Mammary epithelial cell (primary cell): ENCODE measurements at places on chromosomes 3 and 15. TPM values are rescaled to one million over a fixed set of nuclear protein-coding genes. Genes with fewer than 3 reads are reported as not detected.

Gene DLL4
- polyA plus RNA-seq, result not detected

Gene WWTR1
- polyA plus RNA-seq, result 76.3 TPM

Gene ZNF774
- 2.2 TPM for polyA plus RNA-seq

Gene CLDN18
- not detected for polyA plus RNA-seq

Gene GUCA1C
- polyA plus RNA-seq, result 0.15 TPM

Gene PLXNB1
- 100 TPM for polyA plus RNA-seq

Gene IL5RA
- not detected for polyA plus RNA-seq

Gene WDR93
- polyA plus RNA-seq, result 0.03 TPM
